Amniotic stem cell (primary cell): ENCODE measurements at places on chromosomes 1 and 21.

- no peak for DNase-seq
Observed at GRCh38 chr1:179490611-179491010, 85.1 kb downstream of the NPHS2 start.

DNA sequence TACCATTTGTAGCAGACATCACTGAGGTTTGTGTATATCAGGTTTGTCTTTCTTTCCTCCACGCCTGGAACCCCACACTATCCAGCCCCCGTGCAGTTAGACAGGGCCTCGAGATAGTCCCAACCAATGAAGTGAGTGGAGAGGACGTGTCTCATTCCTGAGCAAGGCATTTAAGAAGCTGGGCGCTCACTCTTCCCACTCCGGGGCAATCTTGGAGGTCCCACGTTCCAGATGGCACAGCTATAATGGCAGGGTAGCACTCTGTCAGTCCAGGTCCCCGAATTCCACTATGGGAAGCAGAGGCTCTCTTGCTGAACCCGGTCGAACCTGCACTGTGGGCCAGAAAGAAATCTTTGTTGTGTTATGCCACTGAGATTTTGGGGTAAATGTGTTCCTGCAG, 57.3 kb upstream of the CSF3R start:
- no peak for DNase-seq

DNA sequence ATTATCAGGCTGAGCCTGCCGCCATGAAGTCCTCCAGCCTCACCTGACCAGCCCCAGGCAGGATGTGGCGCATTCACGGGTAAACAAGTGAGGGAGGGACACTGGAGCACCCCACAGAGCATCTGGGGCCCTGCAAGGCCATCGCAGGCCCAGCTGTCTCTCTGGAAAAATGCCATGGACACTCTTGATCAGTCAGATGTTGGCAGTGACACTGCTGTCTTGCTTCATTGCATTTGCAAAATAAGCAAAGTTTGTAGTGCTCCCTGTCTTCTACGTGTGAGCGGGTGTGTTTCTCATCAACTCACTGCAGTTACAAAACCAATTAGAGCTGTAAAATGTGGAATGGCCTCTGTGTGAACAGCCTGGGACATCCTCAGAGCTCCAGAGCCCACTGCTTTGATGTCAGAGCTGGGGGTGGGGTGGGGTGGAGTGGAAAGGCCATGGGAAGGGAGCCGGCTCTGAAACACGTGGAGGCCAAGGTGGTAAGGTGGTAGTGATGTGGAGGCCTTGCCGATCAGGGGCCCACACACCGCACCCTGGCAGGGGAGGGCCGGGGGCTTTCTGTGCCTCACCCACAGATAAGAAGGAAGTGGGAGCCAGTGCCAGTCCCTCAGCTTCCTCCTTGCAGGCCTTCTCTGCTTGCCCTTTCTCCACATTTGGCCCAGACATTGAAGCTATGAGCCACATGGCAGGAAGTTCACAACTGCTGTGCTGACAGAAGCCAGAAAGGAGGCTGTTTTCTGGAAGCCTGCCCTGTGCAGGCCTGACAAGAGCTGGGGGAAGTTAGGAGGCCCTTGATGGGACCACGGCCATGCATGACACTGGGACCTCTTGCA, 254.9 kb downstream of the RHOU start:
- DNase-seq, result no peak

GRCh38 chr1:44884746-44885145, 41.7 kb upstream of the PTCH2 start:
- DNase-seq, result no peak

- DNase-seq, result no peak
Observed at GRCh38 chr1:211126622-211127021, 7.3 kb downstream of the KCNH1 start.

- DNase-seq, result no peak
Observed at GRCh38 chr1:9112961-9113880, 15.7 kb downstream of the GPR157 start.

- DNase-seq, result no peak
Observed at GRCh38 chr1:230068621-230068873, 1.5 kb downstream of the GALNT2 start.

DNA sequence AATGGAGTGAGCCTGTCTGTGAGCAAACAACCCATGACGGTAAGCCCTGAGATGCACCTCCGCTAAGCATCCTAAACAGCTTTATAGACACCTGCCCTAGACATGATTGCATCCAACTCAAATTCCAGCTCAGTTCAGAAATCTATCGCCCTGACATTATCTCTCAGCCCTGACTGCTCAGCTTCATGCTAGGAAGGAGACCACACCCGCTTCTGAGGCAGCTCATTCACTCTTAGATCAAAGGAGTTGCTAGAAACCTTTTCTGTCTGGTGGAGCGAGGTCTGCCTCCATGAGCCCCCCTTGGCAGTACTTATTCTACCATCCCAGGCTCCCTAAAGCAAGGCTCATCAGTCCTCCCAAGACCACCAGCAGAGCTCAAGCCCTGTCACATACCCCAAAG, 17.0 kb downstream of the IL10RB start:
- no peak for DNase-seq

GRCh38 chr1:91075233-91076135, 53.6 kb upstream of the ZNF644 start:
- DNase-seq, result no peak

GRCh38 chr1:85984636-85985035, 171.9 kb downstream of the COL24A1 start:
- no peak for DNase-seq

DNA sequence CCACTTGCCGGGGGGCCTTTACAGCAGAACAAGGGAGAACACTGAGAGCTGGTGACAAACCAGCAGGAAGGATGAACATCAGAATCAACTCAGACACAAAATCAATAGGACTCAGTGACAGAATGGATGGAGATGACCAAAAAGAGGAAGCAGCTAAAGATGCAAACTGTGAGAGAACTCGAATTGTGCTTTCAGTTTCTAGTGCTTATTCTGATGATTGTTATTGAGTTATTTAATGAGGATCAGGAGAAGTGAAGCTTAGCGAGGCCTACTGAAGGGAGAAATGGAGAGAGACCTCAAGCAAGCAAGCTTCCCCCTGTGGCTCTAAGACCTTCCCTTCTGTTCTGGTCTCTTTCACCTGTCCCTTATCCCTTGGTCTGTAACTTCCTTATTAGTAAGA, 30.3 kb upstream of the TMEM125 start:
- no peak for DNase-seq

GRCh38 chr1:204692841-204693356, 7.4 kb upstream of the LRRN2 start:
- DNase-seq, result no peak

DNA sequence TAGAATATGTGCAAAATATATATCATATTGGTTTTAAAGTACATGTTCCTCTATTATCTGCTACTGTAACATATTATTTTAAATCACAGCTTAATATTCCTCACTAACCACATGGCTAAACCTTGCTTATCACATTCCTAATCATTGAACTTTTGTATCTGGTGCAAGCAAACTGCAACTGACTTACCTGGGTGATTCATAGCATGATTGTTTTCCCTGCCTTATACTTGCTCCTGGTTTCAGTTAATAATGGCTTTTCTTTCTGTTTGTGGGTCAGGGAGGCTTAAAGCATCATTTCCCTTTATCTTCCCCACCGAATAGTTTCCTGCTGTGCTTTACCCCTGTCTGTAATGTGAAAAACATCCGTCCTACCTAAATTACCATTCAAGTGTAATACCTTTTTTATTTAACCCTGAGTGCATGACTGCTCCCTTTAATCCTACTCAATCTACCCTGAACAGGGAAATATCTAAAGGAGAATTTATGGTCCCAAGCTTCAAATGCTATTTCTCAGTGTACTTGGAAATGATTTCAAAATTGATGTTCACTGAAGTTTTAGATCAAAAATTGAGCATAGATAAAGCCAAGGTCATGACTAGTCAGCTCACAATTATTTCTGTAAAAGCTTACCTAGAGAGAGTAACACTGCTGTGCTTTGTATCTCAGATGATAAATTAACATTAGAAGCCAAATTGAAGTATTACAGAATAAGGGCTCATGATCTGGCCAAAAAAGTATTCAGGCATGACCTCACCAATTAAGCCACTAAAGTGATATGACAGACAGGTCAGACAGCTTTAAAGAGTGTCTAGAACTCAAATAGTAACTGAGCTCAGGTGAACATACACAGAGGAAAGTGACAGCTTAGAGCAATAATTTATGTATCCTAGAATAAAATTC, 507.1 kb downstream of the BRINP3 start:
- DNase-seq, result no peak

DNA sequence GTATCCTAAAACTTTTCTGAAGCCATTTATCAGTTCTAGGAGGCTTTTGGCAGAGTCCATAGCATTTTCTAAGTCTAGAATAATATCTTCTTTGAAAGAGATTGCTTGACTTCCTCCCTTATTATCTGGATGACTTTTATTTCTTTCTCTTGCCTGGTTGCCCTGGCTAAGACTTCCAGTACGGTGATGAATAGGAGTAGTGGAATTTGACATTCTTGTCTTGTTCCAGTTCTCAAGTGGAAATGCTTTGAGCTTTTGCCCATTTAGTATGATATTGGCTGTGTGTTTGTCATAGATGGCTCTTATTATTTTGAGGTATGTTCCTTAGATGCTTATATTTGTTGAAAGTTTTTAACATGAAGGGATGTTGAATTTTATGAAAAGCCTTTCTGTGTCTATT, 1647.9 kb downstream of the PLA2G4A start:
- no peak for DNase-seq

DNA sequence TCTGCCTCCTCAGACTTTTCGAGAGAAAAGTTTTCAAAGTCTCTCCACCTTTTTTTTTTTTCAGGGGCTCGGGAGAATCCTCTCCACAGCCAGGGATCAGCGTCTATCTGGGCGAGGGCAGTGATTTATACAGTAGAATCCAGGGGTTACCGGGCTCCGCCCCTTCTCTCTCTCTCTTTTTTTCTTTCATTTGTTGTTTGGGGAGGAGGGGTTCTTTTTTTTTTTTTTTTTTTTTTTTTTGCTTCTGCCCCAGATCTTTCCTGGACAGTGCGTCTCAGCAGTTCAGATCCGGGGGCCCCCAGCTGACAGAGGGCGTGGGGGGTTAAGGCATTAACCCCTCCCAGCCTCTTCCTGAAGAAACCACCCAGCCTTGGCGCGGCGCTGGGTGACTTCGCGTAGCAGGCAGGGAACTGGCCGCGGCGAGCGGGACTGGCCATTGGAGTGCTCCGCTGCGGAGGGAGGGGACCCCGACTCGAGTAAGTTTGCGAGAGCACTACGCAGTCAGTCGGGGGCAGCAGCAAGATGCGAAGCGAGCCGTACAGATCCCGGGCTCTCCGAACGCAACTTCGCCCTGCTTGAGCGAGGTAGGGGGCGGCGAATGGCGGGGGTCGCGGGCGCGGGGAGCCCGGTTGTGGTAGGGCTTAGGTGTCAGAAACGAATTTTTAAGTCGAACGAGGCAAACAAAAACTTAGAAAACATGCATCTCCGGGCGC, at the start of gene S1PR1:
TSS of gene S1PR1 (plus strand) at position 504 of the 713 bp plus-strand sequence. CDS start 1,966 bp downstream, outside the sequence.
- DNase-seq, result no peak

GRCh38 chr1:86914601-86914997, at the start of gene HS2ST1:
HS2ST1 (plus strand) TSS chr1:86914635.
- DNase-seq, result no peak

DNA sequence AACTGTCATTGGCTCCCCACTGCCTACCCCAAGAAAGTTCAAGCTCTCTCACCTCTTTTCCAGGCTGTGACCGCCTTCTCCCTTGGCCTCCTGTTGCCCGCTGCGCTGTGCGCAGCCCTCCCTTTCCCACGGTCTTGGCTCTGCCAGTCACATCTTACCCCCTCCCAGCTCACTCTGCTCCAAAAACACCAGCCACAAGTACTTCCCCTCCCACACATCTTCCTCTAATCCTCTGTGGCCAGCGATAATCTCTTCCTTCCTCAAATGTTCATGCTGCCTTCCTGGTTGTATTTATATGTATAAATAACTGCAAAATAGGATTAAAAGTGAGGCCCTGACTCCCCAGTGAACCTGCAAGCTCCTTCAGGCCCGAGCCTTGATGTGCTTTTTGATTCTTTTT, 81.8 kb downstream of the AJAP1 start:
- no peak for DNase-seq

- DNase-seq, result peak; percentile 37
Observed at GRCh38 chr21:26389971-26390641, 183.0 kb downstream of the CYYR1 start.

GRCh38 chr1:44406737-44407429, 1.8 kb downstream of the RNF220 start:
- DNase-seq, result no peak

DNA sequence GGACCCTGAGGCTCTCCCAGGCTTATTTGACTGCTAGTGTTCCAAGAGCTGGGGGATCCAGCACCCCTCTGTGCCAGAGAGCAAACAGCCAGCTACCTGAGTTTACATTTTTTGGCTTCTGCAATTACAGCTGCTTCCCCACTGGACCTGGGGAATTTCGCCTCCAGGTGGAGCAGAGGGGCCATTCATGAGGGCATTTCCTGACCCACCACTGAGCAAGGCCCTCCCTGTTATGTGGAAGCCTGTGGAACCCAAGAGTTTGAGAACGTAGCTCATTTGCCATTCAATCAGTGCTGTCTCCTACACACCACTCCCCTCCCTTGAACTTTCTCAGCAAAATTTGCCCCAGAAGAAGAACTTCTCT, 42.7 kb upstream of the TMEM51 start:
- DNase-seq, result no peak

GRCh38 chr1:220527279-220527907, 543 bp upstream of the MARK1 start:
- DNase-seq, result no peak

DNA sequence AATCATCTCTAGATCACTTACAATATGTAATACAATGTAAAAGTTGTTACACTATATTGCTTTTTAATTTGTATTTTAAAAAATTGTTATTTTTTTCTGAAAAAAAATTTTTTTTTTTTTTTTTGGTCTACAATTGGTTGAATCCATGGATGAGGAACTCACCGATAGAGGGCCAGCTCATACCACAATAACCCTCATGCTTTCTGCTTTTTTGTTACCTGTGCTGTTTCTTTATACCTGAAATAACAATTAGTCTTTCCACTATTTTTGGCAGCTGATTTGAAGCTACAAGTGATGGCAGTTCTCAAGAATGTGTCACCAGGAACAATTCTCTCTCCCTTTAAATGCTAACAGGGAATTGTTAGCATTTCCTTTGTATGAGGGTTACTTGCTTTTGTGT, 12.0 kb downstream of the SMG7 start:
- DNase-seq, result no peak

GRCh38 chr1:110540891-110541685, 22.1 kb upstream of the KCNA10 start:
- no peak for DNase-seq
